ENCODE measurements at places on chromosomes 5 and 9.

GRCh38 chr9:109517901-109518377 is 19.8 kb upstream of the PTPN3 start:
- DNase-seq: no peak

DNA sequence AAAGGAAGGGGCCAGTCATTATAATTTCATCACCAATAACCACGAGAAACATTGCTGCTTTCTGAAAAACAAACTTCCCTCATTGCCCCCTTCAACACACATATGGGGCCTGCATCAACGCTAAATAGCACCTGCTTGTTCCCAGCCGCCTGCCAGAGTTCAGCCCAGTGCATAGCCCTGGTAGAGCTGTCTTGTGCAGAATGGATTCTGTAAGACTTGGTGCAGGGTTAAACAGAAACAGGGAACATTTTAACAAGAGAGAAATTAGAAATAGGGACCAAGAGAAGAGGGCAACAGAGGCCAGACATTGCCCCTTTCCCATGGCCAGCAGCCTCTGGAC is 56.7 kb downstream of the UBE2QL1 start:
- DNase-seq: no peak

- no peak for DNase-seq
Observed at GRCh38 chr9:14542071-14542470, 151.2 kb downstream of the ZDHHC21 start.

DNA sequence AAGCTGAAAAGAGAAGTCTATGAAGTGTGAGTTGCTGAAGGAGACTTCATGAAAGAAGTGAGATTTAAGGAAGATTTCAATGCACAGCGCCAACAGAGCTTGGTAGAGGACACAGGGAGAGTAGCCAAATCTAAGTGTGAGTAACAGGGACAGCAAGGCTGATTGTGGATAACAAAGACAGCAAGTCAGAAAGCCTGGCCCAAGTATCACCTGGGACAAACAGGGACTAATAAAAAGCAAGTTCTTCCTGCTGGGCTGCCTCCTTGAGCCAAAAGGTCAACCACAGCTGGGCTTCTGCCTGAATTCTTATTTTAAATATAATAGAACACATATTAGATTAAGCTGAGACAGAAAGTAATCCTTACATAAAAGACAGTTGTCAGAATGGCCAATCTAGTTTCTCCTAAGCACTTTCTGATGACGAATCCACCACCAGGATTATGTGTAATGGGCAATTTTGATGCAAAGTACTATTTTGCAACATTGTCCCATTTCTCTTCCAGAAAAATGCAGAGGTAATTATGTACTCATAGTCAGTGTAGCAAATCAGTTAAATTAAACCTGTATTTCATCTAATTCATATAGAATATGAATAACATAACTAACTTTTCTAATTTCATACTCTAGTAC is 73.8 kb downstream of the MAPKAP1 start:
- no peak for DNase-seq

Data from smooth muscle cell of the brain vasculature (primary cell).